Inflammatory macrophage (primary cell): ENCODE measurements at places on chromosomes 13 and 19.

GRCh38 chr13:108902405-108903155 lies 273.2 kb downstream of the MYO16 start:
- DNase-seq: no peak

DNA sequence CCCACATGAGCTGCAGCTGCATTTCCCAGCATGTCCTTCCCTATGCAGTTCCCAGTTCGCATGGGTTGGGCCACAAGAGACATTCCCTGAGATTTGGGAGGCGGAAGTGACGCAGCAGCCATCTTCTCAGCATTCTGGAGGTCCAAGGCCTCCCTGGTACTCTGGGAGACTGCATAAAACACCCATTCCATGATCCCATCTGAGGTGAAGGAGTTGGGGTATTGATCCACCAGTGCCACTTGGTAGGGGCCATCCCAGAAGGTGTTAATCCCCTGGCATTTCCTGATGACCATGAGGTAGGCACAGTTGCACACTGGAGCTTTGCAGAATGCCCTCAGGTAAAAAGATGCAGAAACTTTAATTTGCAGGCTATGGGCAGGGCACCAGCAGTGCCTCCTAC lies 25.4 kb downstream of the POP4 start:
- DNase-seq: no peak

DNA sequence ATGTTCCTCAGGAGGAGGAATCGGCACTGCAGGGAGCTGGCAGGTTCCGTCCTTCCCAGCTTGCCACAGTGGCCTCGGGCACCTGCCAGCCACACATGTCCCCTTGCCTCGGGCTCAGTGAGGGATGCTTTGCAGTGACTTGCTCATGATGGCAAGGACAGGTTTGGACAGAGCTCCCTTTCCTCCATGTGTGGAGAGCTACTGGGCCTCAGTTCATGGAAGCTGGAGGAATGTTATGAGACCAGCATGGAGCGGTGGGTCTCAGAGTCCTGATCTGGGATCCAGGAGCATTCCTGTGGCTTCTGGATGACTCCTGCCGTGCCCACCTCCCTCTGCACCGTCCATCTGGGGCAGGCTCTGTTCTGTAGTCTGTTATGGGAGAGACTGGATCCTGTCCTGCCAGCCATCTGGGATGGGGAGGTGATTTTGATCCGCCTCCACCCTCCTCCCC lies 59.2 kb downstream of the SIPA1L3 start:
- DNase-seq: no peak

- no peak for DNase-seq
These were observed 20.3 kb downstream of the SOX21 start for GRCh38 chr13:94692030-94692429.

- no peak for DNase-seq
These were observed 14.2 kb upstream of the CFAP97D2 start for GRCh38 chr13:114164681-114165429.

- no peak for DNase-seq
These were observed 179.1 kb downstream of the DCT start for GRCh38 chr13:94300401-94300800.

DNA sequence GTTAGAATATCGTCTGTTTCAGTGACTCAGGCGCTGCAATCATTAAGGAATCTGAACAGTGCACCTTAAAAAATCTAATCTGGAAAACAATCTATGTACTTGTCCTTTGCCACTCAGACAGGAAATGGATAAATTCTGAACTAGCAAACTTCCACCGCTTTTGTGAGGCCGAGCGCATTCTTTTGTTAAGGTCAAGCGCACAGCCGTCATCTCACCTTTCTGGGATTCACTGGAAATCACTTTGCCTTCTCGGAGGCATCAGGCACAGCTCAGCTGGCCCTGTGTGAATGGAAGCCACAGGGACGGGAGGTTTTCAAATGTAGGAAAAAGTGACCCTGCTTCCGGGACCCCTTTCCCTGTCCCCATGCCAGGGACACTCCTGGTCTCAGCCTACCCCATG lies 28.2 kb upstream of the SPACA7 start:
- no peak for DNase-seq

DNA sequence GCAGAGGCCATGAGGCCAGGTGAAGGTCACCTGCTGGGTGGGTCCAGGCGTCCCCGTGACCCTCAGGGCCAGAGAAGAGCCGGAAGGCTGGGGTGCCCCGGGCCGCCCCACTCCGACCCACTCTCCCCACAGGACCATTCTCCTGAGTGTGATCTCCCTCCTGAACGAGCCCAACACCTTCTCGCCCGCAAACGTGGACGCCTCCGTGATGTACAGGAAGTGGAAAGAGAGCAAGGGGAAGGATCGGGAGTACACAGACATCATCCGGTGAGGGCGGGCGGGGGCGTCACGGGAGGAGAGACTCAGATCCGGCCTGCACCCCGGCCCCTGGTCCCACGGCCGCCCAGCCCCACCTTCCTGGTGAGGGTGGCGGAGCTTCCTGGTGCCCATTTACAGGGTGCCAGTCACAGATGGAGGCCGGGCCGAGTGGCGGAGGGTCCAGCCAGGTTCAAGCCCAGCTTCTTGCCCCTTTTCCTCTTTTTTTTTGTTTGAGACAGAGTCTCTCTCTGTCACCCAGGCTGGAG lies 5.4 kb downstream of the CDC34 start:
- no peak for DNase-seq

DNA sequence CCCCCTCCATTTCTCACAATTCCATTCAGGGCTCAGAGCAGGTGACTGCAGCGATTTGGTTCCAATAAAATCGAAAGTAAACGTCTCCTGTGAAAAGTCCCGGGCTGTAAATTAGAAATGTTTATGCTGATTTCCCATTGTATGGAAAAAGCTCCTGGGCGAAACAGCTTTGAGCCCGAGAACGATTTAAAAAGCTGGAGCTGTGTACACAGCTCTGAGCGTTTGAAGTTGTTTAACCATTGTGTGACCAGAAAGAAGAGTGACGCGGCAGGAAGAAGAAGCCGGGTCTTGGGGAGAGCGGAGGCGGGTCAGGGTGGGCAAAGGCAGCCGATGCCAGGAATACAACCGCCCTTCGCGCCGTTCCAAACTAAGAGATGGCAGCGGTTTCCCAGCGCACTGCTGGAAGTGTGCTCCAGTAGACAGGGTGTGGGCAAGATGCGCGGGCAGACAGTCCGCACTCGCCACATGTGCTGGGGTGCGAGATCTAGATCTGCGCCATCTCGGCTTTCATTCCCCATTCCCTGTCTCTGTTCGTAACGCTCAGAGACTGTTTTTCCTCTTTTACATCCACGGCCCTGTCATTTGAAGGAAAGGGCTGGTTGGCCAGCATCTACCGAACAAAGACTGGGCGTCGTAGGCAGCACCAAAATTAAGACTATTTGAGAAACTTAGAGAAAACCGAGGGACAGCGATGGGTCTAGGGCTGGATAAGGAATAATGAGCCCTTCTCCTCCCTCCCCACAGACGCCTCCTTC lies 960 bp upstream of the GSX1 start:
- DNase-seq: no peak

DNA sequence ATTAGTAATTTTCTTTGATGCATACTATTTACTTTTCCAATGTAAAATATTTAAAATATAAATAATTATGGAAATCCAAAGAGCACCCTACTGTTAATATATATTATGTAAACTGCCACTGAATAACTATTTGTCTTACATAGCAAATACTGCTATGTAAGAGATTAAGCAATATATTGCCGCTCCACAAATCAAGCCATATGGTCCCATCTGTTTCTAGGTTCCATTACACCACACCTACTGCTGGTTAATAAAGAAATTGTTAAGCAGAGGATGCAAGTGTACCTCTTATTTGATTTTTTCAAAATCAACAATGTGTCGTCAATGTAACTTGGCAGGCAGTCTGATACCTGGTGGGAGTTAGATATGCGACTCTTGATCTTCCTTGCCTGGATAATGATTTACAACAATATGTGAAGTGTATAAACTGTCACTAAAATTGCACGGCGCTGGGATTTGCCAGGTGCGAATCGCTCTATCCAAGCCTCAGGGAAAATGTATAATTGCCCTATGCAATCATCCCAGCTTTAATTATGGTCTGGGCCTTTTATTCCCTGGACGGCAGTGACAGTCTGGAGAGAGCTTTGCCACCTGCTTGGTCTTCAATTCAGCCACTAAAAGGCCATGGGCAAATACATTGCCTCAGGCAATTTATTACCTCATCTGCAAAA lies 16.0 kb downstream of the SMAD9 start:
- DNase-seq: no peak

GRCh38 chr13:60435762-60436374 lies 38.8 kb downstream of the TDRD3 start:
- no peak for DNase-seq

- DNase-seq: no peak
These were observed 204.0 kb upstream of the GPR12 start for GRCh38 chr13:26964278-26965250.

DNA sequence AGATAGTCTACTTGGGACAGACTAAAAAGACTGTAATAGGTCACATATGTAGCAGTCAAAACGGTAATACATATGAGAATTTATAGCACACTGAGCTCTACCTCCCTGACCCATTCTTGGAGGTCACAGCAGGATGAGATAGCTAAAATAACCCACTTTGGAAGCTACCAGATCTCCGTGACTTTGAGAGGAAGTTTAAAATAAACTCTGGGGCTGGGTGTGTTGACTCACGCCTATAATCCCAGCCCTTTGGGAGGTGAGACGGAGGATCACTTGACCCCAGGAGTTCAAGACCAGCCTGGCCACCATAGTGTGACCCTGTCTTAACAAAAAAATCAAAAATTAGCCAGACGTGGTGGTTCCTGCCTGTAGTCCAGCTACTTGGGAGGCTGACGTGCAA lies 45.3 kb downstream of the DHRS12 start:
- DNase-seq: no peak

DNA sequence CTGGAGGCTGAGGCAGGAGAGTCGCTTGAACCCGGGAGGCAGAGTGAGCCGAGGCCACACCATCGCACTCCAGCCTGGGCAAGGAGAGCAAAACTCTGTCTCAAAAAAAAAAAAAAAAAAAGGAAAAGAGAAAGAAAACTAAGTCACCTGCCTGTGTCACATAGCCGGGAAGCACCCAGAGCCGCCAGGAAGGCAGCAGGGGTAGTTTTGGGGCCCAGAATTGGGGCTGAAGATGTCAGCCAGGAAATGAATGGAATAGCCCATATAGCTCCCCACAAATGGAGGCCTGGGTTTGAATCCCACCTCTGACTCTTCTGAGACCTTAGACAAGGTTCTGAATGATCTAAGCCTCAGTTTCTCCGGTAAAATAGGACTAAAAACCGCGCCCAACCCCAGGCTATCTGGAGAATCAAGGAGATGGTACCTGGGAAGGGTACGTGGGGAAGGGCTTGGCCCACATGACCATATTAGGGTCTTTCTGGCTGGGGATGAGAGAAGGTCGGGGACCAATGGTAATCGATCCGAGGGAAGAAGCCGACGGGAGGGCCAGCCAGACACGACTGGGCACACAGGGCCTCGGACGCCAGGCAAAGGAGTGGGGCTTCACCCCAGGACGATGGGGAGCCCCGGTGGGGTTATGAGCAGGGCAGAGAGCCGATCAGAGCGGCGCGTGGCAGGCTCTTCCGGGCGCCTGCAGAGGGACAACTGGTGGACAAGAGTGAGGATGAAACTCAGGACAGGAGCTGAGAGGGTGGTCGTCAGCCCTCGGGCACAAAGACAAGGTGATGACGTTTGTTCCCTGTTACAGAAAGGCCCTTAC lies 14.4 kb downstream of the CCDC124 start:
- DNase-seq: no peak

DNA sequence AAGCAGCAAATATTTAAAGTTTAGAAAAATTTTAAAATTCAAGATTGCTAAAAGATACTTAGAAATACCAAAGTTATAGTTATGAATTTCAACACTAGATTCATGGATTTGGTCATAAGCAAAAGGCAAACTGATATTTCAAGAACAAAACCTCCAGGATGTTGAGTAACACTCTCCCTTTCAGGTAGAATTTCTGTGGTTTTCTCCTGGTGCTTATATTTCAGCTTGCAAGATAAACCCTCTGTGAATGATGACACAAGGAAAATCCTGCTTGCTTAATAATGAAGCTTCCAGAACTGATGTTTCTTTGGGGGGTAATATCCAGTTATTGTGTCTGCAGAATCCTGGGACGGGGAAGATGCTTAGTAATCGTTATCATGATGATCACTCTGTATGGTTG lies 320.3 kb upstream of the EDNRB start:
- DNase-seq: no peak

DNA sequence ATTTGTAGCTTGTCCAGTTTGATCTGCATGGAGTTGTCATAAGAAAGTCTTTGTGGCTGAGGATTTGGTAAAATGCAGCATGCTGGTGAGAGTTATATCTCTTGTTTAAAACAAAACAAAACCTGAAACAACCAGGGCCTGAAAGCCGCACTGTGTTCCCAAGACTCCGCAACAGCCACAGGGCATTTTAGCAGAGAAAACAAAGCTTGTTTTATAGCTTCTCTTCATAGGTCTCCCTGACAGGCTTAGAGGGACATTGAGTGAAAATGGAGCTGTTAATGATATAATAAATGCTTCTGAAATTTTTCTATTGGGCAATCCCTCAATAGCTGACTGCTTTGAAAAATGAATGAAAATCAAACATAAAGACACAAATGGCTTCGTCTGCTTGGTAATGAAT lies 148.7 kb upstream of the RNF113B start:
- no peak for DNase-seq

GRCh38 chr13:36870050-36870692 lies 49.9 kb downstream of the SMAD9 start:
- no peak for DNase-seq

- no peak for DNase-seq
These were observed 12.5 kb downstream of the FZR1 start for GRCh38 chr19:3518659-3519058.

DNA sequence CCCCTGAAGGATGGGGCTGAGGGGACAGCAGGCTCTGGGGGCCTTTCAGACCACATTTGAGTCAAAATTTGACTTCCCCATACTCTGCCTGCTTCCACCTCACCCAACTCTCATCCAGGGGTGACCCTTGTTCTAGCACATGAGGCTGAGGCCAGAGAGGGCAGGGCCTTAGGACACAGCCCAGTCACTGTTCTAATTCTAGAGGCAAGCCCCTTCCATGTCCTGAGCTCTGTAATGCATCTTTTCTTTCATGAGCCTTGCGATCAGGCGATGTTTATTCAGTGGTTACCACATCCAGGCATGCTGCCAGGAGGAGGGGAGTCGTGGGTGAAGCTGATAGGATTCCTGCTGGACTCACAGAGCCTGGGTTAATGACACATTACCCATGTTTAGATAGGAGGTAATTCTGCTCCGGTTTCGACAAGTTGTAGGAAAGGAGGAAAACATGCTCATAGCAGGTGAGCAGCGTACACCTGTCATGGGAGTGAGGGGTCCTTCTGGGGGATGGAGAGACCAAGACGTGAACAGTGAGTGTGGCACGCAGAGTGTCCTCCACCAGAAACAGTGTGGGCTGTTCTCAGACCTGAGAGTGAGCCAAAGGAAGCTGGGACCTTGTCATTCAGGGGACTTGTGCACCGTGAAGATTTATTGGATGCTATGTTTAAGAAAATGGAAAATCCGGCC lies 9.3 kb downstream of the RPS9 start:
- DNase-seq: peak; percentile 97

DNA sequence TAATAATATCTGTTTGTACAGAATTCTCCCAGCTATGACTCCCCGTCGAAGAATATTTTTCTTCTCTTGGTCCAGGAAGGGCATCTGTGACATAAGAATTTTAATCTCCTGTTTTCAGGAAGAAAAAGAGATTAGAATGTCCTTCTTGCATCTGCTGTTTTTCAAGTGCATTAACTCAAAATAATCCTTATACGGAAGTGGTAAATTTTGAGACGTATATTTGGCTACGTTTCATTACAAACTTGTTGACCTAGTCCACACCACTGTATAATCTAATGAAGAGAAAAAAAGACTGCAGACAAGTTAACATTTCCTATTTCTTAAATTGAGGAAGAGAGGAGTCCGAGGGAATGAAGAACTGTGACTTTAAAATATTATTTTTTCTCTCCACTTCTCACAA lies 959.9 kb downstream of the DIAPH3 start:
- no peak for DNase-seq
